NCI-H460 (cell line): ENCODE measurements at places on chromosomes 12 and 14. TPM values are rescaled to one million over a fixed set of nuclear protein-coding genes. Genes with fewer than 3 reads are reported as not detected.
A peak's percentile ranks its signal among the peaks of the same experiment; 100 is the strongest.

The COL2A1 gene
- total RNA-seq, result 4.0 and 4.8 TPM in 2 replicates

The KRT79 gene
- not detected in 2 replicates for total RNA-seq

The NRIP2 gene
- not detected in 2 replicates for total RNA-seq

The KCNC2 gene
- total RNA-seq, result not detected in 2 replicates

The SLC41A2 gene
- total RNA-seq, result 8.1 and 9.7 TPM in 2 replicates

The NTS gene
- total RNA-seq, result 0.40 and 0.50 TPM in 2 replicates

The HPD gene
- total RNA-seq, result 0.22 and 1.5 TPM in 2 replicates

The CD27 gene
- not detected in 2 replicates for total RNA-seq

The FOXN3 gene
- total RNA-seq, result 7.9 and 8.7 TPM in 2 replicates

The RD3L gene
- not detected in 2 replicates for total RNA-seq

The ZNF268 gene
- 22.3 and 25.9 TPM in 2 replicates for total RNA-seq

The ABCC9 gene
- total RNA-seq, result 42.3 and 49.2 TPM in 2 replicates

DNA sequence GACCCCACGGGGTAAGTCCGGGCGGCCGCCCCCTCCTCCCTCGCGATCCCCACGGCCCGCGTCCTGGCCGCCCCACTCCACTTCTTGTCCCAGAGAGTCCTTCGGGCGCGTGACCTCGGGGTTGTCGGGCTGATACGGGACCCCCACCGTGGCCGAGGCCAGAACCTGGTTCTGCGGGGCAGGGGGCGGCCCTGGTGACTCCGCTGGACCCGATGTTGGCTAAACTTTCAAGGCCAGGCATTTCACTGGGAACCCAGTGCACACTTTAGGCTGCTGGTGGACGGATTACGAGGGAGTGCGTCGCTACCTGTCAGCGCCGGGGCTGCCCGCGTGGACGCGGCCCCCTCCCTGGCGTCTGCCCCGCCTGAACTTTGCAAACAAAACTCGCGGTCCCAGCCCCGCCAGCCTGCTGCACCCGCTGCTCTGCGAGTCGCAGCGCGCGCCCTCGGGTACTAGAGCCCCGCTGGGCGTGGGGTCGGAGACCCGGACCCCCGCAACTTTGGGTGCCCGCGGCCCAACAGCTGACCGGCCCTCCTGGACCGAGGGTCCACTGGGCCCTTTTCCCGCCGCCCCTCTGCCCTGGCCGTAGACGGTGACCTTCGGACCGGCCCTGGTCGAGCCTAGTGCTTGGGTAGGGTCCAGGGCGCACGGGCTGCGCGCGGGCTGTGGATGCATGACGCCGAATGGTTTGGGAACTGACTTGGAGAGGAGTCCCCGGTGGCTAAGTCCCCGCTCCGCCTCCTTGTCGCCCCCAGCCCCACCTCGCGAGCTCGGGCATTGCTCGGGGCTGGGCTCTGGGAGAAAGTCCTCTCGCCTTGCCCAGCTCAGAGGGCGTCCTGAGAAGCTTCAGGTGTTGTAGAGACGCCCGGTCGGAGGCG, 624 bp downstream of the RIN3 start:
- no peak for DNase-seq

DNA sequence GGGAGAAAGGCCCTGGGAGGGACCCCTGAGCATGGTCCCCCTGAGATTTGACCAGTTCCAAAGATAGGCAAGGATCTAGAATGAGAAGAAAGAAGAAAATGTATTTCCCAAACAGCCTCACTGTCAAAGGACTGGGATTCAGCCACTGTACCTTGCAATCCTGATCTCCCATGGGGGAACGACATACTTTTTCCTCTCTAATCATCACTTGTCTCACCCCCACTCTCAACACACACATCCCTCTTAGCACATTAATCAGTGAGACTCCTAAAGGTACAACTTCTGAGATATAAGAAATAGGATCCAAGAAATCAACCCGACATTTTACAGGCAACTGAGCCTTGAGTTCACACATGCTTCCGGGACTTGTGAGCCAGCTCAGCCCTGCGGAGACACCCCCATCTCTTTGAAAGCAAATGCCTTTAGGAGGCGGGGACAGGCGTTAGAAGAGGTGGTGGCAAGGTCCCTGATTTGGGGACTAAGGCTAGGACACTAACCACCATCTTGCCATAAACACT, 1.4 kb downstream of the MAP3K9 start:
- DNase-seq, result no peak

GRCh38 chr12:26001530-26001929, 43.0 kb downstream of the RASSF8 start:
- DNase-seq, result no peak

DNA sequence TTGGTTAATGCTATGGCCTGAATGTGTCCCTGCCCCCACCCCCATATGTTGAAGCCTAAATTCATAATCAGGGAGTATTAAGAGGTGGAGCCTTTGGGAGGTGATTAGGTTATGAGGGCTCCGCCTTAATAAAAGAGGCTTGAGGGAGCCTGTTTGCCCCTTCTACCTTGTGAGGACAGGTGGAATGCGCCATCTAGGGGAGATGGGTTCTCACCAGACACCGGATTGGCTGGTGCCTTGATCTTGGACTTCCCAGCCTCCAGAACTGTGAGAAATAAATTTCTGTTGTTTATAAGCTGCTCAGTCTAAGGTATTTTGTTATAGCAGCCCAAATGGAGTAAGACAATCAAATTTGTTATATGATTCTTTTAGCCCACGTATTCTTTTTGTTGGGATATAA, 148.3 kb downstream of the PTCSC3 start:
- DNase-seq, result no peak

DNA sequence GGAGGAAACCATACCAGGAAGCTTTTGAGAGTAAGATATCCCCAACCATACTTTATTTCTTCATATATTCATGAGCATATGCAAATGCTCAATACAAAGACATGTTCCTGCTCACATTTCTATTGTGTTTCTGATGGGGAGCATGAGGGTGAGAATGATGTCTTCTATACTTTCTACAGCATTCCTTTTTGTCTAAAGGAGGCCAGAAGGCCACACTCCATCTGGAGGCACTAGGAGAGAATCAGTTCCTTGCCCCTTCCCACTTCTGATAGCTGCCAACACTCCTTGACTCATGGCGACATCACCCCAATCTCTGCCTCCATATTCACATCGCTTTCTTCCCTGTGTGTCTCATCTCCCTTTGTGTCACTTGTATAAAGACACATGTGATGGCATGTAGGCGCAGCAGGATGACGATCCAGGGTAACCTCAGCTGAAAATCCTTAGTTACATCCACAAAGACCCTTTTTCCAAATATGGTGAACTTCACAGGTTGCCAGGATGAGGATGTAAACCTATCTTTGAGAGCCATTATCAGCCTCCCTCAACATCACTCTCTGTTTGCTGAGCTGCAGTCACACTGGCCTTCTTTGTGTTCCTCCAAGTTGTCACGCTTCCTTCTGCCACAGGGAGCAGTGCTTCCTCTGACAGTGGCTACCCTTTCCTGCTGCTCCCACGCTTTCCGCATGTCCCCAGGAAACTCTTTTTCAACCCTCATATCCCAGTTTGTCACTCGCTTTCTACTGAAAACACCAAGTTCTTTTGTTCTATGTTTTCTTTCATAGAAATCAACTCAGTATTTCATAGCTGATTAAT, 96.9 kb downstream of the STXBP6 start:
- no peak for DNase-seq

- no peak for DNase-seq
Observed at GRCh38 chr14:84646786-84647500, 883.0 kb upstream of the FLRT2 start.

DNA sequence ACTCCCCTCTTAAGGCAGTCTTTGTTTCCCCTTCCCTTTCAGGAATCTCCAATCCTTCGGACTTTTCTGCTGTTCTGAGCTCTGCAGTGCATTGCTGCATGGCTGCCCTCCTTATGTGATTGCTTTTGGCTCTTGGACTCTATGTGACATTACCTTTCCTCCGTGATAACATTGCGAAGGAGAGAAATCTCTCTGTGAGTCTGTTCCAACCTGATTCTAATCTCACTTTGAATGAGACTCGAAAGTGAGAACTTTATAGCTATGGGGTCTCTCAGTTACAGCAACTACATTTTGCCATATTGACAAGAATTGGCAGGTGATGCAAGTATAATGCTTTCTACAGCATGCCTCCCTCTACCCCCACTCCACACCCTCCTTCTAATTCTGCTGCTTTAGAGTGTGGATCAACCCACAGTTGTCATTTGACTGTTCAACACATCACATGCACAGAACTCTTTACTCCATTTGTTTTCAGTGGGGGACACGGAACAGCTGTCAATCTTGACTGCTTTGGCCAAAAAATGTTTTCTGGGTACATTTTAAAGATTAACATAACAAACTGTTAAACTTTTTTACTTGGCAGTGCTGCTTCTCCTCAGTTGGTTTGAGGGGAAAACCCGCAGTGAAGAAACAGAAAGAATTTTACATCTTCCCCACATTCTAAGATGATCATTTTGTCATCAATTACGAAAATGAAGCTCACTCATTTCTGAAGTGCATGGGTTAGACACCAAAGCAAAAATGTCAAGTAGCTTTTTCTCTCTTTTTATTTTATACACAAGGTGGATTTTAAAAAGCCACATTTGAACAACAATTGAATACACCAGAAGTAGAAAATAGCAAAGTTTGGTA, 125.5 kb upstream of the RMST start:
- DNase-seq, result no peak

- no peak for DNase-seq
Observed at GRCh38 chr12:71942259-71942658, 3.6 kb downstream of the TPH2 start.

DNA sequence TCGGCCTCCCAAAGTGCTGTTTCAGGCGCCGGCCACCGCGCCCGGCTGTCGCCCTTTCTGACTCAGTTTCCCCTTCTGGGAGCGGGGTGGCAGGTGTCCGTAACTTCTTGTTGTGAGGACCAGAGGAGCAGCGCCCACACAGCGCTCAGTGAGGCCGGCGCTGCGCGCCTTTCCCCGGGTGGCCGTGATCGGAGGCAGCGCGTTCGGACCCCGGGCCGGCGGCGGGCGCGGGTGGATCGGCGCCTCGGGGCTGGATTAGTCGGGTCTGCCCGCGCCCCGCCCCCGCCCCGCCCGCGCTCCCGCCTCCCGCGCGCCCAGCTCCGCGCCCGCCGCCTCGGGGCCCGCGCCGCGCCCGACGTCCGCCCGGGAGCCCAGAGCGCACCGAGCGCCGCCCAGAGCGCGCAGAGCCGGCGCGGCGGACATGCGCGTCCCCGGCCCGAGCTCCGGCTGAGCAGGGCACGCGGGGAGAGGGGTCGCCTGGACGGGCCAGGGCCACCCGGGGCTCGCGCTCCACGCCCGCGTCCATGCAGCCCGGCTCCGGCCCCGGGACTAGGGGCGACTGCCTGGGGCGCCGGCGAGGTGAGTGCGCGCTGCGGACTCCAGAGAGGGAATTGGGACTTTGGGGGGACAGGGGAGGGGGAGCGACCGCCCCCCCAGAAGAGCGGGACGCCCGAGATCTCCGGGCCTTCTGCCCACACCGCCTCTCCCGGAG, 50.6 kb downstream of the LRCOL1 start:
- peak; percentile 60 for DNase-seq

- no peak for DNase-seq
Observed at GRCh38 chr14:95961481-95961880, 77.7 kb upstream of the C14orf132 start.

- no peak for DNase-seq
Observed at GRCh38 chr14:98444077-98444476, 827.9 kb downstream of the BCL11B start.

GRCh38 chr12:12628013-12628412, 16.3 kb downstream of the CREBL2 start:
- DNase-seq, result no peak

- no peak for DNase-seq
Observed at GRCh38 chr12:26737487-26738030, 95.4 kb downstream of the ITPR2 start.

GRCh38 chr12:12977231-12977630, 22.8 kb downstream of the HEBP1 start:
- no peak for DNase-seq

DNA sequence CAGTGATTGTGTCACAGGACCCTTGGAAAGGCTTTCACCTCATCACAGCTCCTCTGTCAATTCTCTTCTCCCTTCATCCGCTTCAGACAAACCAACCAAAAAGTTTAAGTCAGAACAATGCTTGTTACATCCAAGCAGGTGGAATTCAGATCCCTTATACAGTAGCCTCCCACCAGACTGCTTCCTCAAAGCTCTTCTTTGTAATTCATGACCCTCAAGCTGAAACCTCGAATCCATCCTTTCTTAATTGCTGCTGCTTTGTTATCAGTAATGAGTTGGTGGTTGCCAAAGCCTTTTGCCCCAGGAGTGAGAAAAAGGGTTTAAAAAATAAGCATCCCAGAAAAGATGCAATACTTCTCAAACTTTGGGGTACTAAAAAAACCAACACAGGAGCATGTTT, 9.5 kb downstream of the BEST3 start:
- DNase-seq, result no peak

GRCh38 chr14:61355892-61356325, 34.5 kb downstream of the PRKCH start:
- peak; percentile 60 for DNase-seq

DNA sequence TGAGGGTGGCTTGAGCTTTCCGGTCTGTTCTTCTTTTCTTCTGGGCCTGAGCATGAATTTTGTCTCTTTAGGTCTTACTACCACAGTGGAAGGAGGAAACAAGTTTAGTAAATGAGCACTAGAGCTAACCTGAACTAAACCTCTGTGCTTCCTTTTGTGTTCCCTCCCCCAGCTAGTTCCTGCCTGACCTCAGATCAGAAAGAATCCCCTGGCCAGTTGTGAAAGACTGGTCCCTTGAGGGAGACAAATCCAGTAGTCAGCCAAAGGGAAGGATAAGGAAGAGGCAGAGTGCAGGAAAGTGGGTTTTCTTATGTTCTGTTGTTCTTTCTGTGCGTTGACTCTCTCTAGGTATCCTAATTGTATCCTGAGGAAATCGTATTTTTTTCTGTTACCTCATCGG, 17.5 kb downstream of the ZNF664 start:
- DNase-seq, result no peak

DNA sequence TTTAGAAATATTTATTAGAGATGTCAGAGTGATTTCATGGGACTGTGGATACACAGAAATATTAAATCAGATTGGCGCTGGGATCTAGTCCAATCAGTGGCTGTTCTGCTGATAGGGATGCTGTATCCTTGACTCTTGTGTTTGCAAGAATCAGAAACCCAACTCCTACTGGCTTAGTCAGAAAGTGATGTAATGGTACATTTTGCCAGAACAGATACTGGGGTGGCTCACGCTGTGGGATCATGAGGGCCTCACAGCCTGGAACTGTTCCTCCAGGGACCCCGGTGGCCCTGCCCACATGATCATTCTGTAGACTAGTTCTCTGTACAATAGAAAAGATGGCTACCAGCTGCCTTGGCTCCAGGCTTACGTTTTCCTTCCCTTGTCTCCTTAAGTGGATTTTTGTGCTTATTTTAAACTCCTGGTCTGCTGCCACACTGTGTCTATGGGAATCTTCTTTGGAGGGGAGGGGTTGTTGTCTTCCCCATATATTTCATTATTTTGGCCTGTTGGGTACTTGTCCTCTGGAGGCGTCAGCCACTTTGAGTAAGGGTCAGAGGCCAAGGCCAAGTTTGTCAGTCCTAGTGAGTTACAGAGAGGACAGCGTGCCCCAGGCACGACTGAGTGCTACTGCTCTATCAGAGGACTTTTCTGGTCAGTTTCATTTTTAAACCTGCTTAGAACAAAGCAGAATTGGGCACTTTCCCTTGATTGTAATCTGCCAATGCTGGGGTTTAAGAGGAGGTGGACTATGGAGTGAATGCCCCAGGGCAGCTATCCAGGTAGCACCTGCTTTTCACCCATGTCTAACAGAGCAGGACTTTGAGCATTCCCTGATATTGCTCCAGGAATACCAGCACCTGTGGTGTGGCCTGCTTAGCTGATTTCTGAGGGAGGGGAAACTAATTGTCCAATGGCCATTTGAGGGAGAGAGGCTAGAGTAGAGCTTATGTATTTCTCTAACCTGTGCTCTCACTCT, 164.3 kb downstream of the SLC5A8 start:
- DNase-seq, result no peak
